ENCODE measurements at places on chromosomes 16 and 17.

- DNase-seq = no peak
Observed at GRCh38 chr16:55568207-55568606, 1.7 kb downstream of the CAPNS2 start.

GRCh38 chr17:1758807-1759206 is 3.1 kb upstream of the SERPINF1 start:
- no peak for DNase-seq

GRCh38 chr17:72165867-72166439 is 45.1 kb downstream of the SOX9 start:
- DNase-seq = no peak

DNA sequence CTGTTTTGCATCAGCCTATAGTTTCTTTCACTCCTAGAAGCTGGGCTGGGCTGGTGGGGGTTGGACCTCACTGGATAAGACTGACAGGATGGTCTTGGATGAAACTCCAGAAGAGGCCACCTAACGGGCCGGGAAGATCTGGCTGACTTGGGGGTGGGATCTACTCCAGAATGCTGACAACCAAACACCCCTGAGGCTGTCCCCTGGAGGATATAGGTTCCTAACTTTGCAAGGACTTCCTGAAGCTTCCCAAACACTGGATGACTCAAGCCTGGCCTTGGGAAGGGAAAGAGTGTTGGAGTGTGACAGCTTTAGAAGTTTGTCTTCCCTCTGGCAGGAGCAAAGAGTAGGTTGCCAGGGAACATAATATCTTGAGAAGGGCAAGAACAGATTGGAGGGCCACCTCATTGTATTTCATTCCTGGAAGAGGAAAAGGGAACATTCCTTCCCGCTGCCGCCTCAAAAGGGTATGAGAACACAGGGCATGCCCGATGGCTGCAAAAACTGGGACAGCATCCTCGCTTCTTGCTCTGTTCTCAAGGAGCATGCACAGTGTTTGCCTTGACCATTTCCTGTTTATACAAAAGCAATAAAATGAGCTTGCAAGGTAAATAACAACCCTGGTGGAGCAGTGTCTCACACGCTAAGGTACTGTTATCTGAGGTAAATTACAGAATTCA is 6.8 kb upstream of the CYB5B start:
- DNase-seq = peak; percentile 55

GRCh38 chr16:65964752-65965151 is 401.7 kb upstream of the CDH5 start:
- DNase-seq = no peak

GRCh38 chr16:54288030-54288834 is 1.6 kb upstream of the IRX3 start:
- no peak for DNase-seq

GRCh38 chr17:9204637-9205329 is 183.5 kb downstream of the NTN1 start:
- no peak for DNase-seq

DNA sequence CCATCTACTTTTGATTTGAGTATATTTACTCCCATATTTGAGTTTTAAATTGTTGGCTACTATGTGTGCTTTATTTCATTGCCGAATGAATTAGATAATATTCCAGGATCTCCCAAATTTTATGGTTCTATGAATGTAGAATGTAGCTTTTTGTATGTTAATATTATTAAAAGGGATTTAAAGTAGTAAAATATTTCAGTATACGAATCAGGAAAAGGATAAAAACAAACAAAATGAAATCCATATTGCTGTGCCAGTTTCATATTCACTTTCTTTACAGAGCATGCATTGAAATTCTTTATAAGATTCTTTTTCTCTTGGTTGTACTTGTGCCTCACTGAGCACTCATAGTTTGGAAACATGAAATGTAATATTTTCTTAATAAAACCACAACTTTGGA is 155.1 kb downstream of the CHD9 start:
- no peak for DNase-seq

DNA sequence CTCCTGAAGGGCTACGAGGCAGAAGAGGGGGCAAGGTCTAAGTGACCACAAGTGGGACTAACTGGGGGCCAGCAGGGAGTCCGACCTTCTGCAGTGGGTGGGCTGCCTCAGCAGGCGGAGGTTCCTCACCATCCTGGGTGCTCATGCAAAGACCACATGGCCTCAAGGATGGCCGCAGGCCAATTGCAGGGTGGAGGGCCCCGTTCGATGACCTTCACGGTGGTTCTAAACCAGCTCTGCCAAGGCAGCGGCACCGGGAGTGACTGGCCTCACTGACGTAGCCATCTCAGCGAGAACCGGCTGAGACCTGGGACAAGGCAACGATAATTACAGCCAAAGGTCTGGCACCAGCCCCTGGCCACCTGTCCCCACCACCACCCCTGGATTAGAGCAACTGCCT is 5.7 kb downstream of the SMIM5 start:
- DNase-seq = no peak

DNA sequence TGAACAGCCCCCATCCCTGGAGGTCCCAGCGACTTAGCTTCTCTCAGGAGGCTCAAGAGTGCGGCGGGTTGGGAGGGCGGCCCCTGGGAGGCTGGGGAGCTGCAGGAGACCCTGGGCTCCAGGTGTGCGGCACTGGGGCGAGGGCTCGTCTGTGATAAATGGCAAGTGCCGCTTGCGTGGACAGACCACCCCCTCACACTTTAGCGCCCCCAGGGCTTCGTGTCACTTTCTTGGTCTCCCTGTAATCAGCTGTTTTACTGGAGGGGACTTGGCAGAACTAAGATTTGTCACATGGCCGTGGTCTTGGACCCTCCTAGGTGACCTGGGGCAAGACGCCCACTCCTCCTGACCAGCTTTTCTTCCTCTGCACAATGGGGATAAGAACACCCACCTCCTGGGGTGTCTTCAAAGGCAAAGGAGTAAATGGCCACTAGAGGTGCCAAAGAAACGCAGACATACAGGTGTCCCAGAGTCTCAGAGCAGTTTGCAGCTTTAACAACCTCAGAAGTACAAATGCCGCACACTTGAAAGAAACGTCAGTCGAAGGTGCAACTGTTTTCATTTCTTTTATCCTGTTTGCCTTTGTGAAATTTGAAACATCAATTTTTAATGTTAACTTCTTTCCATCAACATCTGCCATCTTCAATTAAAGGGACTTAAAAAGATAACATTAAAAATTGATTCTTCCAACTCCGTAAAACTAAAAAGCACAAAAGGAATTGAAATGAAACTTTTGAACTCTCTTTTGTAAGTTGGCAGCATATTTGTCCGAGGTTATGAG is 946 bp downstream of the OSGIN1 start:
- peak; percentile 42 for DNase-seq

GRCh38 chr17:32854832-32855389 is 22.0 kb downstream of the MYO1D start:
- DNase-seq = no peak

DNA sequence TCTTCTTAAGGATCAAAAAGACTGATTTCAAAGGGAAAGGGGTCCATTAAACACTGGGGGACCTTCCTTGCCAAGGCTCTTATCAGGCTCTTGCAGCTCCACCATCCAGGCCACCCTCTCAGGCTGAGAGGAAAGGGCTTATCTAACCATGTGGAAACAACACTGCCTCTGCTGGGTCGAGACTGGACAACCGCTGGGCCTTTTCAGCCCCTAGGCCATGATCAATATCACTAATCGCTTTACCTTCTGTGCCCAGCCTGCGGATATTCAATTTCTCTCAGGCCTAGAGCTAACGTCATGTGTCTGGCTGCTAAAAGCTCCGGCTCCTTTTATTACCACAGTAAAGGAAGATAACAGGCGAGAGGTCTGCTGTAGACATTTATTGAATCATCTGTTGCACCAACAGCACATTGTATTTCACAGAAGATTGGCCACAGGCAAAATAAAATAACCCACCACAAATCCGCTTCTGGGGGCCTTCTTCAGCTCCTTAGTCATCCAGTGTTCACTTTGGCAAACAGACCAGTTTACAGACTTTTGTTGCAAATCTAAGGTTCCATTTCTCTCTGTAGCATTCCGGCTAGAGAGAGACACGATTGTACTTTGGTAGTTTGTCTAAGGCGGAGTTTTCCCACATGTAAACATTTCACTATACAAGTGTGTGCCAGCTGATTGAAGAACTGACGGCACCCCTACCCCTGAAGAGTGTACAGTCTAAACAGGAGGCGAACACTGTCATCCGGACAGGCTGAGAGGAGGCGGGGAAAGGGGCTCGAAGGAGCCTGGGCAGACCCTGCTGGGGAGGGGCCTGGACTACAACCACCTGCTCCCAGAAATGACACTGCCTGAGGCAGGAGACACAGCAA is 13.9 kb downstream of the CYB561 start:
- peak; percentile 86 for DNase-seq
